Amniotic epithelial cell (primary cell): ENCODE measurements at places on chromosomes 12 and 14.
A peak's percentile ranks its signal among the peaks of the same experiment; 100 is the strongest.

DNA sequence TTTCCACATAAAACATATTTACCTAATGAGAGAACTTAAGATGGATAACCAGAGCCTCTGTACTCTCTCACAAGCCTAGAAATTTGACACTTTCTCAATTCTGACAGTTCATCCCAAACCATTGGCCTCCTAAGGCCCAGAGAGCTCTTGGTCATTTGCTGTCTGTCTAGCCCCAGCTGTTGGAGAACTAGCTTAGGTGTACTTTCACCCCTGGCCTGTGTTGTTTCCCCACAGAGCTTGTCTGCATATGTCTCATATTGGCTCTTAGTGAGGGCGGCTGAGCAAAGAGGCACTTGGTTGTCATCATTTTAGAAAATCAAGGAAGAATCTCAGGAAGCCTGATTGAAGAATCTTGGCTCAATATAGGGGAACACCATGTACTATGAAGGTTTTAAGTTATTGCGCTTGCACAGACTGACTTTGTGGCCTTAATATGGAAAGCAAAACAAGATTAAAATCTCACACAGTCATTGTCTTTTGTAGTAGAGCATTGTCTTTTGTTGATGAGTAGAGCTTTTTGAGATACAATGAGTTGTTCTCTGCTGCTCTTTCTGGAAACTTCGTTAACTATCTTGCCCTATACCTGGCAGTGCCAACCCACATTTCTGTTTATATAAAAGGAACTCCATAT is 324.6 kb downstream of the RAD51B start:
- DNase-seq, result peak; percentile 98

GRCh38 chr12:104356231-104357115 is 52.9 kb downstream of the EID3 start:
- DNase-seq, result no peak

- peak; percentile 76 for DNase-seq
Measured at GRCh38 chr12:107207931-107208525, 114.7 kb upstream of the CRY1 start.

DNA sequence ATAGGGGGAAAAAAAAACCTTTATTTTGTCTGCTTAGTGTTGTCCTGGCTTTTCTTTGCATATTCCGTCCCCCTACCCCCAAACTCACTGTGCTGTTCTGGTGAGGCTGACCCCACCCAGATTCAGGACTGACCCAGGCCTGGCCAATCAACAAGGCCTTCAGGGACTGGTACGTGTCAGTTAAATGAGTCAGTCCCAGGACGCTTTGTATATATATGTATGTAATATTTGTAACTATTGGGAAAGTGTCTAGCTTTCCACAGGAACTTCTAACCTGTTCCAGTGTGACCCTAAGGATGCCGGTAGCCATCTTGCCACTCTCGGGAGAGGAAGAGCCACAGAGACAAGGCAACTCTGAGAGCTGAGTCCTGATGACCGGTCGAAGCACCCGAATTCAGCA is 107.4 kb downstream of the VCPKMT start:
- peak; percentile 64 for DNase-seq

- DNase-seq, result no peak
Measured at GRCh38 chr12:3945671-3946070, 72.5 kb upstream of the PARP11 start.

GRCh38 chr14:75714991-75715390 is 53.9 kb downstream of the TTLL5 start:
- DNase-seq, result no peak

GRCh38 chr12:123696646-123697045 is 15.5 kb upstream of the ATP6V0A2 start:
- no peak for DNase-seq

DNA sequence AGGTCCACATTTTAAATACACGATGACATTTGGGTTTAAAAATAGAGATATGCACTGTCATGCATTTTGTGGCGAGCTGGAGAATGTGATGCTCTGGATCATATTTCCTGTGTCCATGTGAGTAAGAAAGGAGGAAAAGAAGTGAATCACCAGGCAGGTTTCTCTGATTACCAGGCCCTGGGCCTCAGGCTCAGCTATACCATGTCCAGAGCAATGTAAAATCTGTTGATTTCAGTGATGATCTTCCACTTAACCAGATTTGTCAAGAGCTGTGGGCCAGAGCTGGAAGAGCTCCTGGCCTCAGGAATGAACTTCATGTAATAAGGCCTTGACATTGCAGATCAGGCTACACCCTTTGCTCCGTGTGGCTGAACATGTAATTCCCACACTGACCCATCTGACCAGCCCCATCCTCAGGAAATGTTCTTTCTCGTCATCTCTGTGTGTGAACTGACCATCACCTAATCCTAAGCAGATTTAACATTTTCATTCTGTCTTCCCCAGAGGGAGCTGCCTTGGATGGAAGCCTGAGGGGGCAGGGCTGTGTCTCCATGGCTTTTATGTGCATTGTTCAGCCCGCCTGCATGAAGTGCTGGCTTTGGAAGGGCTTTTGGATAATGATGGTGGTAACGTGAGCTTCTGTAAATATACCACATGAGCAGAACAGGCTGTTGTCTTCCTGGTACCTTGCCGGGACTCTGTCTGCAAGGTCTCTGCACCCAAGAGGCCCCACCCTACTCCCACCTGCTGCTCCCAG is 54.5 kb downstream of the CRACR2A start:
- peak; percentile 81 for DNase-seq

DNA sequence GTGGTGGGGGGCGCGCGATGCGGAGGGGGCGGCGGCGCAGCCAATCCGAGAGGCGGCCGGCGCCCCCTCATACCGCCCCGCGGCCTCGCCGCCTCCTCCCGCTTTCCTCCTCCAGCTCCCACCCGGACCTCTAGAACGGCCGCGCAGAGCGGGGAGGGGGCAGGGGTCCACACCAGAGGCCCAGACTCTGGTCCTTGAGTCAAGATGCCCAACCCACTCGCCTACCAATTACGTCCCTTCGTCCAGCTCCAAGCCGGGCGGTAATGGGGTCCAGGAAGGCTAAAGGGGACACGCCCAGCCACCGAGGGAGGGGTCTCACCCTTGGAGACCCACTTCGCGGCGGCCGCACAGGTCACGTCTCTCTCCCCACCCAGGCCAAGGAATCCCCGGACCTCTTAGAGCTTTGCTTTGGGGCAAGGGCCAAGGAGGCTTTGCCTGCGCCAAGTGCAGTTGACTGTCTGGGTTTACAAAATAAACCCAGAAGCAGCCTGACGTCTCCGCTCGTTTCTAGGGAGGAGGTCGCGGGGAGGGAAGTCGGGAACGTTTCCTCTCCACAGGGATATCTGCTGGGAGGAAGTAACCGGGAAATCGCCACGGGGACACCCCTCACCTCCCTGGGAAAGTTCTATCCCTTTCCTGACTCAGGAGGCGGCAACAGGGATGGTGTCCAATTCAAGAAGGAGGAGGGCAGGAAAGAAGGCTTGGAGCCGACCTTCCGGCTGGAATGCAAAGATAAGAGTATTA is 394 bp upstream of the AMIGO2 start:
- peak; percentile 67 for DNase-seq

DNA sequence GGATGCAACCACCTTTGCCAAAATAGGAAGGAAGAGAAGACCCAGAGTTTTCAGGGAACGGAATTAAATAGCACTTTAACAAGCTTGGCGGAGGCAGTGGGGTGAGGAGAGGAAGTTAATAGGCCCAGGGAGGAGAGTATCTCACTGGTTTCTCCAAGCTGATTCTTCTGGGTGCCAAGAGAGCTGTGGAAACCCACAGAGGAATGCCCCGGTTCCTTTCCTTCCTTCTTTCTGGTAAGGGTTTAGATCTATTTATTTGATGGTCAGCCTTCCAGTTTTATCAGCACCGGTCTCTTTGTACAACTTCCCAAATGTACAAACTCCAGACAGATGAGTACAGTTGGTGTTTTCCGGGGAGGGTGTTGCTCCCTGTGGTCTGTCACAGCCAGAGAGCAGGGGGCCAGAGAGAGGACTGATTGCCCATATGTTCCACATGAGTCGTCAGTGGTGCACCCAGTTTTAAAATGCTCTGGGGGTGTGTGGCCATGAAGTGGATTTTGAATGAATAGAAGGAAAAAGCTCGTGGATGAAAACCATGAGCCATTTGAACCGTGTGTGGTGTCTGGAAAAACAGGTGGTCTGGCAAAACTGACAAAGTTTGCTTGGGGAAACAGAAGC is 26.6 kb downstream of the PRKCH start:
- no peak for DNase-seq

- peak; percentile 2 for DNase-seq
Measured at GRCh38 chr12:10783252-10783651, 19.2 kb downstream of the TAS2R7 start.

DNA sequence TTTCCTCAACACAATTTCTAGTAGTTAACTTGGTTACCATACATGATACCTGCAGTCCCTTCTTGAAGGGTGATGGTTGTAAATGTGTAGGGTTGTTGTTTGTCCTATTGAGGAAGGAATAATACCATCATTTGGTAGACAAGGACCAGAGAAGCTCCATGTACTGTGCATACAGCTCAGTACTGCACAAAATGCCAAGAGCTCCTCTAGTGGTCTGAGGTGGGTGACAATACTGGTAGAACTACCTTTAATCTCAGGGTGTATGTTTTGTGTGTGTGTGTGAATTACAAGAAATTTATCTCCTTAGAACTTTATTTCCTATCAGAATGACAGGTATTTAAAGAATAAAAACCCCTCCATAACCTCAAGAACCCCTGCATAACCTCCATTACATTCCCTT is 575.3 kb downstream of the TMTC2 start:
- DNase-seq, result no peak

GRCh38 chr12:24798335-24798734 is 150.6 kb downstream of the BCAT1 start:
- no peak for DNase-seq

GRCh38 chr14:90419200-90419599 is 22.4 kb downstream of the CALM1 start:
- DNase-seq, result peak; percentile 97

GRCh38 chr14:50342221-50343078 is 30.3 kb downstream of the DMAC2L start:
- DNase-seq, result peak; percentile 88

DNA sequence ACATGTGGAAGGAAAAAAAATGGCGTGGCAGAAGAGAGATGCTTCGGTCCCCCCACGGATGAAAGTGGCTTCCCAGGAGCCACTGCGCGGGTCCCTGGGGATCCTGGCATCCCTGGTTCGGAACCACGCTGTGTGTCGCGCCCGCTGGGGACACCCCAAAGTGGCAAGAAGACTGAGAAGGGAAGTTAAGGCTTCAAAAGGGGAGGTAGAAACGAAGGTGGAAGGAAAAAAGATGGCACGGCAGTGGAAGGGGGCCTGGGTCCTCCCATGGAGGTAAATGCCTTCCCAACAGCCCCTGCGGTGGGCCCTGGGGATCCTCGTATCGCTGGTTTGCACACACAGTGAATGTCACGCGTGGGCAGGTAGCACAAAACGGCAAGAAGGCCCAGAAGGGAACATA is 281.7 kb downstream of the ALG10 start:
- no peak for DNase-seq

- no peak for DNase-seq
Measured at GRCh38 chr14:99192830-99193229, 79.2 kb downstream of the BCL11B start.

GRCh38 chr12:24080465-24080864 is 131.0 kb upstream of the SOX5 start:
- no peak for DNase-seq

GRCh38 chr12:24719293-24719721 is 229.6 kb downstream of the BCAT1 start:
- DNase-seq, result peak; percentile 52

- peak; percentile 58 for DNase-seq
Measured at GRCh38 chr12:93857279-93857938, 180.2 kb downstream of the CRADD start.

DNA sequence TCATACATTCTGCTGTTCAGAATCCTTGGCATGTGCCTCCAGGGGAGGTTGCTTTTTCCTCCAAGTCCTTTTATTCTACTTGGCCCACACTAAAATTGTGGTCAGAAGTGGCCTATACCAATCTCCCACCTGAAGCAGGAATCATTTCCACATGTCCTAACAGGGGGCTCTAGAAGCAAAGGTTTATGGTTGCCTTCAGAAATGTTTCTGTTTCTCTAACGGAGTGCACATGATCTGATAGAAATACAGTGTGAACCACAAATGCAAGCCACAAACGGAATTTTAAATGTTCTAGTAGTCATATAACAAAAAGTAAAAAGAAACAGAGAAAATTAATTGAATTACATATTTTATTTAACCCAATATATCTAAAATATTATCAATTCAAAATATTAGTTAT is 4.0 kb downstream of the PTGER2 start:
- no peak for DNase-seq

DNA sequence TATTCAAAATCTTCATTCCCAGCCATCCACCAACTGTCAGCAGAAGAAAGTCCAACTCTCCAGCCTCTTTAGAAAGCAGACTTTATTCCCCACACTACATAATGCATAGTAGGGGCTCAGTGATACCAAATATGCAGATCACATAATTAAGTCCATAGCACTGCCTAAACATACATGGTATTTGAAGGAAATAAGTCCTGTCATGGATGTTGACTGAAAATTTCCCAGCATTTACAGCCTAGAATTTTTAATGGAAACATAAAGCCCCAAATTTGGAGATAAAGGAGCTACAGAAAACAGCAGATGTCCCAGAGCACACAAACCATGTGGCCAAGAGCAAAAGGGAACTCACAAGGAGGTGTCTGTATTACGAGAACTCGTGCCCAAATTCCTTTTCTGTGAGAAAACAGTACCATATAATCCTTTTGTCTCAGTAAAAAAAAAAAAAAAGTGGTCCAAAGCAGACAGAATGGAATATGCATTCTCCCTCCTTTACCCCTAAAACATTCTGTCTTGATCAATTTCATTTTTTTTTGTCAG is 920.5 kb downstream of the NRXN3 start:
- no peak for DNase-seq

- no peak for DNase-seq
Measured at GRCh38 chr12:67988601-67989021, 636 bp upstream of the IFNG-AS1 start.

DNA sequence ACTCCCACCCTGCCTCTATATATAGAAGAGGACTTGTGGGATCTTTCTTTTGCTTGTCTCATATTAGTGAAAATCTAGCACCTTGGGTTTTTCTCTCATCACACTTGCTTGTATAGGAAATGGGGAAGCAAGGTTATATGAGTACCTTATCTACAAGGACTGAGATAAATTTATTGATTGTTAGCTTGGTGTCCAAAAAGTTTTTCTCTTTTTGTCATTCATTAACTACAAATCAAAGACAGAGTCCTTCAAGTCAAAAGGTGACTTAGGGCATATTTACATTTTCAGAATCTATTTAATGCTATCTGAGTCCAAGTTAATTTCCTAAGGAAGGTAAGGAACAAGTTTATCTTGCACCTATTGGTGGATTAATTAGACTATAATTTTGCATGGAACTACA is 92.7 kb downstream of the SNAPC1 start:
- DNase-seq, result no peak
